ENCODE measurements at places on chromosomes 4 and X.

GRCh38 chr4:47010347-47010911, 17.0 kb upstream of the GABRA4 start:
- DNase-seq: no peak

- DNase-seq: no peak
Measured at GRCh38 chr4:141499261-141499853, 137.0 kb upstream of the IL15 start.

DNA sequence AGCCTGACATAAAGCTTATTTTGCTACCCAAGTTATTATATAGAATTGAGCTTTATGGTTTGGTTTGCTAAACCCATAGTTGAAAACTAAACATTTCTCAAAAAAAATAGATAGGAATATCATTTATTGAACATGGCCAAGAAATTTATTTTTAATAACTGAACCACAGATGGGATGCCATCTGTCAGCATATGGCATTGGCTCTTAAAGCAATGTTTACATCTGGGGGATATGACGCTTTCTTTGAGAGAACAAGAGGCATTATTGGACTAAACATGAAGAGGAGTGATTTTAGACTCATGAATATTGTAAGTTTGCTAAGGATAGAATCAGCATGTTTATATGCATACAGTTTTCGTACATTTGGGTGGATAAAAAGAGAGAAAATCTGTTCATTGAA, 132.6 kb upstream of the SLIT2 start:
- no peak for DNase-seq

GRCh38 chr4:175772170-175772705, 39.8 kb downstream of the GPM6A start:
- DNase-seq: no peak

- DNase-seq: no peak
Measured at GRCh38 chr4:185139736-185140135, 3.3 kb upstream of the SLC25A4 start.

DNA sequence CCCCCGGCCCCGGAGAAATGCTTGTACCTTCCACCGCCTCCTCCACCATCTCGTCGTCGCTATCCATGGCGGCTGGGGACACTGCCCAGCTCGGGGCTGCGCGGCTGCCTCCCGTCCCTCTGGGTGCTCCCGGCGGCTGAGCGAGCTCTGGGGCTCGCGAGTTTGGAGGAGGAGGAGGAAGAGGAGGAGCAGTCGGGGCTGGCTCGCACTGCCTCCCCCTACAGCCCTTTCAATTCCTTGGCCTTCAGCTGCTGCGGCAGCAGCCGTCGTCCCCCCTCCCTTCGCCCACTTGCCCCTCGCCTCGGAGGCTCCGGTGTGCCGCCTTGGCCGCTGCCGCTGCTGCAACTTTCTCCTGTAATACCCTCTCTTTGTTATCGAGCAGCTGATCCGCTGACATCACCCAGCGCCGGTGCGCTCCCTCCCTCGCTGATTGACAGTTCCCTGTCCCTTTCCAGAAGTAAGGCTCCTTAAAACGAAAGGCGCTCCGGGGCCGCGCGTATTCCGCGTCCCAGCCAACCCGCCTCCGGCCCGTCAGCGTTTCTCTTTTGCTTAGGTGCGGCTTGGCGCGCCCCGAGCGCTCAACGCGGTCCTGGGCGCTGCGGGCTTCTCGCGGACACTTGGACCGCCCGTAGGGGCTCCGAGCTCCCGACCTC, at the start of gene SETD7:
Gene SETD7, minus strand, starts transcription at position 149 of the 653 bp plus-strand sequence. Its CDS starts 82 bp downstream, at position 67.
- DNase-seq: peak; percentile 60

DNA sequence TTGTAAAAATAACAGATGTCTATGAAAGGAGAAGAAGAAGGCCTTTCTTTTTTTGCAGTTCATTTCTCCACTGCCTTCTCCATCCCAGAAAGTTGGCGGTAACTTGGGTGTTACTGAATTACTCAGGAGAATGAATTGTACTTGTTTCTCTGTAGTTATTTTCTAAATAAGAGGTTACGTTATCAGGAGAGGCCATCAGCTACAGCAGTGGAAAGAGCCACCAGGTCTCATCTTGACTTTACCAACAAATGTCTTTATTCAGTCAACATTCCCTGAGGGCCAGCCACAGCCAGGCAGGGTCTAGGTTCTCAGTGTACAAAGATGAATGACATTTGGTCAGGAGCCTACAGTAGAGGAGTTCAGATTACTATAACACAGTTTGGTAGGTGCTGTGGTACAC, 8.1 kb downstream of the HADH start:
- no peak for DNase-seq

DNA sequence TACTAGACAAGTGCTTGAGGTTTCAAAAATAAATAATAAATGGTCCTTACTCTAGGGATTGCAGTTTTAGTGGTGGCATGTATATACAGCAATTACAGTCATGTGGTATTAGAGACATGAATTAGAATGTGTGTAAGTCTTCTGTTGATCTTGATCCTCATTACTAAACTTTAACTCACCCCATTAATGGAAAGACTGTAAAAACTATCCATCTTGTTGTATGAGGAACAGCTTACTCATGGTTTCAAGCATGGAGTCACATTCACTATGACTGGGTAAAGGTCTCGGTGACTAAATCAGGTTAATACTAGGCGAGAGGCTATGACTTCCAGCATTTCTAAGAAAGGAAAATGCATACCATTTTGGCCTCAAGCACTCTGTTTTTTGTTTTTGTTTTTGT, 107.0 kb upstream of the HPGD start:
- peak; percentile 20 for DNase-seq

- no peak for DNase-seq
Measured at GRCh38 chr4:105257817-105258495, 111.3 kb downstream of the TET2 start.

GRCh38 chr4:87188932-87189331, 31.5 kb downstream of the KLHL8 start:
- DNase-seq: no peak

DNA sequence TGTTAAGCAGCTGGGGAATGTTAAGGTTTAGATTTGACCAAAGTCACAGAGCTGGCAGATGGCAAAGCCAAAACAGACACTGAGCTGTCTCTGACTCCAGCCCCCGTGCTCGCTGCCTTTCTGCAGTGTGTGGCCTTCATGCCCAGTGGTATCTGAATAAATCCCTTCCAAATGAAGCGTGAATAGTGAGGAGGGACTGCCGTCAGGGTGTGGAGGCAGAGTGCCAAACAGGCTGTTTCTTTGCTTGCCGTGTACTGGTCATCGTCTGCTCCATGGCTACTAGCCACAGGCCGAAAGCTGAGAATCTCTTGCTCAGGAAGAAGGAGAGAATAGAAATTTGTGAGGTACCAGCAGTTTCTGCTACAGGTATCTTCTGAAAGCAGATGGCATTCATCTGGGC, 19.7 kb downstream of the PRIMPOL start:
- DNase-seq: no peak

GRCh38 chr4:6781561-6781960, 966 bp upstream of the KIAA0232 start:
- no peak for DNase-seq

GRCh38 chr4:122673252-122673651, 52.4 kb upstream of the IL21 start:
- DNase-seq: no peak

All from activated CD4-positive, alpha-beta T cell treated with anti-CD3 and anti-CD28 coated beads, Interleukin-2, Interleukin-4, amounts not matched to agents 100 ng/mL and 50 ng/mL, durations not matched to agents 16 hours and 8 hours (primary cell).